ENCODE measurements at places on chromosomes 1 and 21.

DNA sequence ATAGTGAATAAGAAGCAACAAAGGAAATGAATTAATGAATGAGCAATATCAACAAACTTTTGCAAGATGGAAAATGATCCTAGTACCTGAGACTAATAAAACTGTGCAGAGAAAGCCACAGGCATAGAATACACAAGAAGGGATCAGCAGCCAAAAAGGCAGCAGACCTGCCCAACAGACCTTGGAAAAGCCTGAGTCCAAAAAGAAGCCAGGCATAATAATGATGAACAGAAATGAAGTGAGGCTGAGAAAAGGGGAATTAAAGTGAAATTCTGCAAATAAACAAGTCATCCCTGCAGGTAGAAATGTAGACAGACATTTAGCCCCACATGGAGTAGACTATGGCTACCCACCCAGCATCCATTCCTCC lies 10.3 kb upstream of the PHTF1 start:
- DNase-seq = no peak

GRCh38 chr1:20248971-20249612 lies 41.6 kb upstream of the VWA5B1 start:
- peak; percentile 36 for DNase-seq

DNA sequence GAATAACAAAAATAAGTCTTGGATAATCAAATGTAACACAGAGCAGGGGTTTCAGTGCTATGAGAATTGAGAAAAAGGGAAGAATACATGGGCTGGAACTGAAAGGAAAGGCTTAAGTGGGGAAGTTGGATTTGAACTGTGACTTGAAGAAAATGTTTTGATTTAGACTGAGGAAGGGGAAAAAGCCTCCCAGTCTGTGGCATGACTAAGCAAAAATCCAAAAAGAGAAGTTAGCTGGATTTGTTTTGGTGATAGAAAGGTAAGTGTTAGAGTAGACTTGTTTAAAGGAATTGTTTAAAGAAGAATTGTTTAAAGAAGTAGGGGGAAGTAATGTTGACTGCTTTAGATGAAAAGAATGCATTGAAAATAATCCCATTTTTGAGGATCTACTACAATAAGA lies 46.0 kb downstream of the KCNK2 start:
- no peak for DNase-seq

DNA sequence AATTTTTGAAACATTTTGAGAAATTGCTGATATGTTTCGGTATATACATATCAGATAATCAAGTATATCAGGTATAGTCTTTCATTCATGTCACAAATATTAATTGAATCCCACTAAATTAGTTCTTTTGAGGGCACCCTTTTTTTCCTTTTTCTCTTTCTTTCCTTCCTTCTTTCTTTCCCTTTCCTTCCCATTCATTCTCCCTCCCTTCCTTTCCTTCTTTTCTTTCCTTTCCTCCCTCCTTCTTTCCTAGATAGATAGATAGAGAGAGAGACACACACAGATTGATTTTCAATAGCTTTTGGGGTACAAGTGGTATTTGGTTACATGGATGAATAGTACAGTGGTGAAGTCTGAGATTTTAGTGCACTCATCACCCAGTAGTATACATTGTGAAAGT lies 5.7 kb downstream of the NSL1 start:
- DNase-seq = no peak

- DNase-seq = no peak
Measured at GRCh38 chr21:42350927-42351426, at the start of gene TFF2. TFF2 (minus strand) TSS chr21:42350994; CDS start chr21:42350957, 37 bp downstream.

DNA sequence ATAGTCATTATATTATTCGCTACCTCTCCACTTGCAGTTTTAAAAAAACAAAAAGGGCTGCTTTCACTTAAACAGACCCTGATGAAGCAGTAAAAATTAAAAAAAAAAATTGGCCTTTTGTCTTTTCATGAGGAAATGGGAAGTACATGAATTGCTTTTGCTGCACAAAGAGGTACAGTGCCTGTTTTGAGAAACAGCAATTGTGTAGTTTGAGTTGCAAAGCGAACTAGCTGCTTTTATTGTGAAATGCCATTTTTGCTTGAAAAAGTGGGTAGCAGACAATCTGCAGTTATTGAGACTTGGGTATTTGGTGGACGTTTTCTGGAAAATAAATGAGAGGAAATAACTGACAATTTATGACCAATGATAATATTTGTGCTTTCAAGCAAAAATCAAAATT lies 7.0 kb downstream of the DIP2A start:
- DNase-seq = no peak

GRCh38 chr1:212561501-212561931 lies 47.0 kb upstream of the ATF3 start:
- no peak for DNase-seq

- DNase-seq = no peak
Measured at GRCh38 chr1:228956864-228957263, 221.6 kb downstream of the RHOU start.

- DNase-seq = no peak
Measured at GRCh38 chr1:242836423-242836822, 311.9 kb upstream of the PLD5 start.

DNA sequence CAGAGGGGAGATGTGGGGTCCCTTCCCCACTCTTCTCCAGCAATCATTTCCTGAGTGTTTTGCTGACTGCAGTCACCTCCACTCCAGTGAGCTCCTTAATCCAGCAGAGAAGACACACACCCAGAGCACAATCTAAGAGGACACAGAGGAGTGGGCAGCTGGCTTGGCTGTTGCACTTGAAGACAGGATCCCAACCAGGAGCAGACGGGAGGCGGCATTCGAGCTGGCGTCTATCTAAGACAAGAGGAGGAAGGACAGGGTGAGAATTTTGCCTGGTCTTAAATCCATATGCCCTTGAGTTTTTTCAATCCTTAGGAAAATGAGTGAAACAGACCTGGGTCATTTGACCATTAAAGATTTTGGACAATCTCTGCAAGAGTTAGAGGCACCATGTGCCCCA lies 56.1 kb upstream of the SIM2 start:
- no peak for DNase-seq

GRCh38 chr1:213772128-213773063 lies 215.4 kb upstream of the PROX1 start:
- no peak for DNase-seq

GRCh38 chr1:10520952-10521351 lies 46.2 kb downstream of the PEX14 start:
- DNase-seq = no peak

DNA sequence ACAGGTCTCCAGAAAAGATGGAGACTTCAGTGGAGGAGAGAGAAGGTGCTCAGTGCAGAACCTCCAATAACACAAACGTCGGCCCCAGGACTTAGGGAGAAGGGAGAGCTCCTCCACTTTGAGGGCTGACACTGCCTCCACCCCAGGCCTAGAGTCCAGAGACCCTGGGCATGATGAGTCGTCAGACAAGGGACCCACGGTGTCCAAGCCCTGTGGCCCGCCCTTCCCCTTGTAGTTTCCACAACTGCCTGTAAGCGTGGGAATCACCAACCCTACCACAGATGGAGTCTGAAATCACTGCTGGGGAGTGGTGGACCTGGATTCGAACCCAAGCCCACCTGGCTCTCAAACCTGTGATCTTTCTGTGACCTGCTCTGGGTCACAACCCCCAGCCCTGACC lies 281.1 kb downstream of the NPHP4 start:
- DNase-seq = no peak

GRCh38 chr1:223273511-223273910 lies 90.5 kb downstream of the SUSD4 start:
- DNase-seq = no peak

GRCh38 chr1:100265562-100265930 lies 470 bp upstream of the RTCA start:
- no peak for DNase-seq

GRCh38 chr1:203120325-203121153 lies 7.0 kb upstream of the ADORA1 start:
- DNase-seq = no peak

DNA sequence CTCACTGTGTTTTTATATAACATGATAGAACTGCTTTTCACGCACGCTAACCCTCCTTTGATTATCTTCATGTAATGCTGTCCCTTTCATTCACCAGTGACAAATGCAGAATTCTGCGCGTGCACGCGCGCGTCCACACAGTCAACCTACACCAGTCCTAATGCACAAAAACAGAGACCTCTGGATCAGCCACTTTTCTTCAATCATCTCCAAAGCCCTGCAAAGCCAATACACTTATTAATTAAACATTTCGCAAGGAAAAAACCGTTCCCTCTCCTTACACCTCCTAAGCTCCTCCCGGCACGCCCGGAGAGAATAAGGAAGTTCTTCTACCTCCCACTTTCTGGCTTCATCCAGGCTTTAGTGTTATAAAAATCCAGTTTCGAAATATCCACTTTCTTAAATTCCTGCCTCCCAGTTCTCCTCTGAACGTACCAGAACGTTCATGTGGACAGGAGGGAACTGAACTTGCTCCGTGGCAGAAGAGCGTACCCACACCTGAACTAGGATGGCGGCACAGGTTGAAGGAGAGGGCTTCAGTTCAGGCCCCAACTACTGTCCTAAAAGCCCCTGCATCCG lies 4.6 kb downstream of the LMX1A start:
- no peak for DNase-seq

DNA sequence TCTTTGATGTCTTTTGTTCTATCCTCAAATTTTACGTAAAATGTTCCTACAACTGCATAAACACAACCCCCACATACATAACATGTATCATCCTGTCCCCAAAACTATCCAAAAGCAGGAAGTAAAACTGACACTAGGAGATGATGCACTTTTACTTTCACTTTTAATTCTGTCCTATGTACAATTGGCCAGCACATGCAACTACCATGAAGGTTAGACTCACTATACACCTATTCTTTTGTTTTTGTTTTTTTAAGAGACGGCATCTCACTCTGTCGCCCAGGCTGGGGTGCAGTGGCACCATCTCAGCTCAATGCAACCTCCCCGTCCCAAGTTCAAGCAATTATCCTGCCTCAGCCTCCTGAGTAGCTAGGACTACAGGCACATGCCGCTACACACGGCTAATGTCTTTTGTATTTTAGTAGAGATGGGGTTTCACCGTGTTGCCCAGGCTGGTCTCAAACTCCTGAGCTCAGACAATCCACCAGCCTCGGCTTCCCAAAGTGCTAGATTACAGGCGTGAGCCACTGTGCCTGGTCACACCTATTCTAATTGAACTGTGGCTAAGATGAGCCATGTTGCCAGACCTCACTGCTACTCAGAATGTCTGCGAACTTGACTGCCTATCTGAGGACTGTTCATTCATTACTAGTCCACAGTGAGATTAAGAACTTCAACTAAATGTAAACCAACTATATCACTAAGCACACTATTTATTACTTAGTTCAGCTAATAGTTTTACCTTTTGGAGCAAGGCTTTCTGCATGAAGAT lies 48.0 kb downstream of the TOR3A start:
- DNase-seq = peak; percentile 80

DNA sequence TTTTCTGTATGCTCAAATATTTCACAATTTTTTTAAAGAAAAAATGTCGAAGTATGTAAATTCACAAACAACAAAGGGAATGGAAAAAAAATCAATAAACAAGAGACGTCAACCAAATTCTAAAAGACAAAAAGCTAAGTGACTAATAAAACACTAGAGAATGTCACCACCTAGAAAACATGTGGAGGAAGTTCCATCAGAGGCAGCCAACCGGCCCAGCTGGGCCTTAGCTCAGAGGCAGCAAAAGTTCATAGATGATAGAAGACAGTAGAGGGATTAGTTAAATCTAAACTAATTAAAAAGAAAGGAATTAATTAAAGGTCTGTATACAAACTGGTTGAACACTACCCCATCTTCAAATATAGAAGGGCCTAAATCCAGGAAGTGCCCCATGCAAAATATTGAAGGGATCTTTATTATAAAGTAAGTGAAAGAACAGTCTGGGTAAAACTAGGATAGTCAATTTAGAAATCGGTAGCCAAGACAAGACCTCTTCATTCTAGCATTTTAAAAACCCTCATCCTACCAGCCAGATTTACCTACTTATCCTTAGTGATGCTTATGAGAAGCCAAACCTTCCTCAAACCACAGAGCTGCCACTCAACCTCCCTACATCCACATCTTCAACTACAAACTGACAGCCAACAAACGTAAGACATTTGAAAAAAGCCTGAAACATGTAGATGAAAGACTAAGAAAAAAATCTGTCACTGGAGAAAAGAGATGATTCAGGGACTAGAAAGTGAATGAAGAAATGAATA lies 23.7 kb downstream of the MRPL39 start:
- DNase-seq = no peak

- DNase-seq = no peak
Measured at GRCh38 chr1:205515781-205516253, 11.3 kb downstream of the CDK18 start.

GRCh38 chr1:243264717-243265116 lies 8.9 kb downstream of the SDCCAG8 start:
- DNase-seq = no peak

DNA sequence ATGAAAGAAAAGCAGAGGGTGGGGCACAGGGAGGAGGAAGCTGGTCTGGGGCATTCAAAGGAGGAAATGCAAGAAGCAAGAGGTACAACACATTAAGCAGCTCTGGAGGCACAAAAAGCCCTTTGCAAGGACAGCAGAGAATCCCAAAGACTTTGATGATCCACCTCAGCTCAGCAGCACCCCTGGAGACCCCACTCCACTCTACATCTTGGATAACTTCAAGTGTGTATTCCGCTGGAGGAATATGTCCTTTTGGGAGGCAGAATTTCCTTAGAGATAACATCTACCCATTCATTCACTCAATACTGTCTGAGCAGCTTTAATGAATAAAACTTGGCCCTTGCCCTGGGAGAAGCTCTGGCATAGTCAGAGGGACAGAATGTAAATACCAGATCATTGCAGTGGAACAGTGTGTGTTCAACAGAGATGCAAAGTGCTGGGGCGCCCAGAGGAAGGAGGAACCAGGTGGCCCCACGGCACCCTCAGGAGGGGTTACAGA lies 599.7 kb downstream of the KIF26B start:
- DNase-seq = no peak

DNA sequence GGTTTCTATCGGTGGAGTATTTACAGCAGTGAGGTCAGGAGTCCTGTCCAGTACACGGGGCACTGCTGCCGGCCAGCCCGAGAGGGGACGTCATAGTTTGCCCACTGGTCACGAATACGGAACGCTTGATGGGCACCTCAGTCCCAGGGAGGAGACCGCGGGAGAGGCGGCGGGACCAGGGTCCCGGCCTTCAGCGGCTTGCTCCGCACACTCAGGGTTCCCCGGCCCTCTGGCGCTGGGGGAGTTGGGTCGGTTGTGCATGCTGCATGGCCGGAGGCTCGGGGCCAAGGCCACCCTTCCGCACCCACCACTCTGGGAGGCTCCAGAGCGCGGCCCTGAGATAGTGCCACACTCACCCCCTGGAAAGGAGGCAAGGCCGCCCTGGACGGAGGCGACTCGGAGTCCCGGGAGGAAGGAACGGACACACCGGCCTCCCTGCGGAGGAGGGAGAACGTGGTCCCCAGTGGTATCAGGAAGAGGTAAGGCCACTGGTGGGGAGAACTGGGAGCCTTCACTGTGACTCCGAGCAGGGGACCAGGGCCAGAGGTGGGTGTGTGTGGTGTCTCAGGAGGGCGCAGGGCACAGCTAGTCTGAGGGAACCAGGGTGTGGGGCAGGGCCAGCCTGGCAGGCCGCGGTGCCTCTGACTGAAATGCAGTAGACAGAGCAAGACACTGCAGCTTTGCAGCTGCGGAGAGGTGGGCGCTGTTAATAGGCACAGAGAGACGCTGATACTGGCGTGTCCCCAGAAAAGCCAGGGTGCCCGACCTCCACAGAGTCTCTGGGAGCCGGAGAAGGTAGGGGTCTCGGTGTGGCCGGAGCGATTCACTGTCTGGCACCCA lies 28.6 kb upstream of the PRSS38 start:
- no peak for DNase-seq

- DNase-seq = peak; percentile 56
Measured at GRCh38 chr1:149917571-149918144, at the start of gene SV2A. SV2A (minus strand) TSS chr1:149917844; CDS start chr1:149913840, 4,004 bp downstream.
